Stimulated activated CD8-positive, alpha-beta memory T cell treated with anti-CD3 and anti-CD28 coated beads, Interleukin-7, amount 100 ng/mL, for 4 hours (primary cell): ENCODE measurements at places on chromosomes 7 and 10.

DNA sequence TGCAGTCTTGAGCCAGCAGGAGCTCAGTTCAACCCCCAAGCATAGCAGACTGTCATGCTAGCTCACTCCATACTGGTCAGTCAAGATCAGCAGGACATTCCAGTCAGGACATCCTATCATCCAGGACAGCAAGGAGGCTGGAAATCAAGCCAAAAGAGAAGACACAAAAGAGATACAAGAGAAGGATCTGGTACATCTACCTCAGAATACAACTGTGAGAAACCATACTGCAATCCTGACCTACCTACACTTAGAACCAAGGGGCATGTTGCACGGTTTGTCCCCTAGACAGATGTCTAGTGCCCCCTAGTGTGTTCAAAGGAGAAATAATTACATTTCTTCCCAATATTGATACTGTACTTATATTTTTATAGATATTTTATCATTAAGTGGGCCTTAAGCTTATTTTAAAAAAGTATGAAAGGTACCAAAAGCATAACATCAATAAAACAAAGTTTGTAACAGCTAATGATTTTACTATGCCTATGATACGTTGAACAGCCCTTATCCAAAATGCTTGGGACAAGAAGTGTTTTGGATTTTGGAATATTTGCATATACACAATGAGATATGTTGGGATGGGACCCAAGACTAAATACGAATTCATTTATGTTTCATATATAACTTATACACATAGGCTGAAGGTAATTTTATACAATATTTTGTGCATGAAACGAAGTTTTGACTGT, 26.7 kb downstream of the ERCC6 start:
- DNase-seq = no peak

GRCh38 chr7:6193709-6194108, 78.7 kb downstream of the CYTH3 start:
- no peak for DNase-seq

DNA sequence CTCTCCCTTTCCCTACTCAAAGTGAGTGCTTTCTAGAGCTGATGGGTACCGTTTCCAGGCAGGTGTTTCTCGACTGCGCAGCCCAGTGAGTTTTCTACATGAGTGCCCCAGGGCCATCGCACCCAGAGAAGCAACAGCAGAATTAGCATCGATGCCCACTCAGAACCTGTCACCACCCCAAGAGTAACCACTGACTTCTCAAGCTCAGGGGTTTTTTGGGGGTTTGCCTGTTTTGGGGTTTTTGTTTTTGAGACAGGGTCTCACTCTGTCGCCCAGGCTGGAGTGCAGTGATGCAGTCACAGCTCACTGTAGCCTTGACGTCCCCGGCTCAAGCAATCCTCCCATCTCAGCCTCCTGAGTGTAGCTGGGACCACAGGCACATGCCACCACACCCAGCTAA, 25.7 kb downstream of the SNX8 start:
- DNase-seq = no peak

GRCh38 chr10:85187047-85187446, 858.7 kb downstream of the CCSER2 start:
- no peak for DNase-seq

GRCh38 chr10:11208908-11209829, 191.5 kb downstream of the CELF2 start:
- no peak for DNase-seq

DNA sequence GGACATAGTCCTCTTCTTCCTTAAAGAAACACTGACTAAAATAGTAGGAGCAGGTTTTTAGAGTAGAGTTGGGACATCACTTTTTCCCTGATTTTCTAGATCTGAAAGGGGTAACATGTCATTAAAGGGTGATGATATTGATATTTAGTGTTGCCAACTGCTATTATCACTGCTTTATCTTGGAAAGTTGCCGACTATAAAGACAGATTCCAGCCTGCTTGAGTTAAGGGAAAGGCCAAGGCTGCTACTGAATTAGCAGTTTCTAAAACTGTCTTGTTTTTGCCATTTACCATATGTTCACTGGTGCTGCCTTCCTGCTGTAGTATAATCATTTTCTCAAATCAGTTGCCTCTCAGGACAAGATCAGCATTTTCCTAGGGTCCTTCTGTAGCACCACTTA, 29.7 kb downstream of the AP3M1 start:
- no peak for DNase-seq
